Vagina (tissue), 2 donors: ENCODE measurements at places on chromosomes 6 and 20. TPM values are rescaled to one million over a fixed set of nuclear protein-coding genes. Genes with fewer than 3 reads are reported as not detected.

- no peak for DNase-seq
Observed at GRCh38 chr6:113733381-113733780, 123.8 kb upstream of the MARCKS start.

- peak; percentile 91 for DNase-seq
Observed at GRCh38 chr20:24994470-24995368, 2.2 kb upstream of the APMAP start.

DNA sequence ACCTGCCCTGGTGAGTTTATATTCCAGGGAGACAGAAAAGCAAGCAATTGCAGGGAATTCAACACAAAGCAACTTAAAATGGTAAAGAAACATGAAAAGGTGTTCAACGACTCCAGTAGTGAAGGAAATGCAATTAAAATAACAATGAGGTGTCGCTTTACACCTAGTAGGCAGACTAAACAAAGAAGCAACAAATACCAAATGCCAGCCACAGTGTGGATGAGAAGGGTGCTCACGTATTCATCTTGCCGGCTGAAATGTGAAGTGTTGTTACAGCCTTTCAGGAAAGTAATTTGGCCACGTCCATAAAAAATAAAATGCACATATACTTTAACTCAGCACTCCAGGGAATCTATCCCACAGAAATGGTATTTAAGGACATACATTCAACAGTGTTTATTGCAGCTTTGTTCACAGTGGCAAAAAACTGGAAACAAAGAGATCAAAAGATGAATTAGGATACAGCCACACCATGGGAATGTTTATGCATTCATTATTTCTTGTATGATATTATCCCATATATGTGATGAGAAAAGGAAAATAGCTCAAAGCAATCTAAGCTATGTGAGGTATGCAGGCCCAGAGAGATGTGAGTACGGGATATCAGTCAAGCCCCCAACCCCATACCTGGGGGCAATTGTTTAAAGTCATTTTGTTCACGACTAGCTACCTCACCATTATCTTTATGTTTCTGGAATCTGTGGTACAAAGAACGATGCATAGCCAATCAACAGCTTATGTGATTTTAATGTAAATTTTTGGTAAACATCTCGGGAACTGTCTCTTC lies 266.0 kb upstream of the SOX4 start:
- DNase-seq = no peak

GRCh38 chr6:43803055-43803782 lies 33.2 kb downstream of the VEGFA start:
- no peak for DNase-seq

- no peak for DNase-seq
Observed at GRCh38 chr6:10690651-10691445, 3.6 kb downstream of the C6orf52 start.

- DNase-seq = no peak
Observed at GRCh38 chr6:55913228-55914195, 38.1 kb upstream of the BMP5 start.

GRCh38 chr6:1263039-1263849 lies 48.7 kb upstream of the FOXQ1 start:
- no peak for DNase-seq

DNA sequence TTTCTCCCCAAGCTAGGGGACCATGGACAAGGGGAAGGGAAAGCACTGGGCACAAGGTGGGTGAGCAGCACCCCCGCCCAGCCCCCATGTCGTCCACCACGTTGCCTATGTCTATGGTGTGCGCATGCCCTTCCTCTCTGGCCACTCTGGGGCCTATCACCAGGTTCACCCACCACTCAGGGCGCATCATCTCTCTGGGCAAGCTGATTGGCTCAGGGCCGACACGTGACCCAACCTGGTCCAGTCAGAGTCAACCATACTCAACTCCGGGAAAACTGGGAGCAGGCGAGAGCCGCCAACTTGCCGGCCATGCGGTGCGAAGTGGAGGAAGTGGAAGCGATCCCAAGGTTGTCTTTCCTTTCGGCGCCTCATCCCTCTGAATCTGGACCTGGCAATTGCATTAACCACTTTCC lies 25.9 kb downstream of the ACSS1 start:
- no peak for DNase-seq

MUC22 gene
- 2.9 TPM for total RNA-seq

RCAN2 gene
- total RNA-seq = 20.9 TPM

ZFP57 gene
- total RNA-seq = 3.7 TPM
